ENCODE measurements at places on chromosomes 2 and 18. TPM values are rescaled to one million over a fixed set of nuclear protein-coding genes. Genes with fewer than 3 reads are reported as not detected.

CXCR1 gene
- 0.53 TPM for total RNA-seq

IL18RAP gene
- 5.8 TPM for total RNA-seq

RAB6C gene
- total RNA-seq: not detected

TRIB2 gene
- total RNA-seq: 157 TPM

EVA1A gene
- not detected for total RNA-seq

TMEM17 gene
- total RNA-seq: not detected

Measured in activated naive CD4-positive, alpha-beta T cell treated with anti-CD3 and anti-CD28 coated beads, Interleukin-2, amount 10 ng/mL, durations not matched to agents 5 hours and 36 hours (primary cell).